ENCODE measurements at places on chromosomes 12 and 14. TPM values are rescaled to one million over a fixed set of nuclear protein-coding genes. Genes with fewer than 3 reads are reported as not detected.

- H3K4me1 ChIP-seq = no peaks in the 10 kb centered on the region
- no peak overlapping the region for H3K4me3 ChIP-seq
- H3K27ac ChIP-seq = no peak overlapping the region
- no peaks in the 10 kb centered on the region for H3K36me3 ChIP-seq
- H3K27me3 ChIP-seq = peaks cover 38% of the 10 kb centered on the region
Observed at GRCh38 chr12:54631988-54632728, 2.5 kb downstream of the LACRT start.

Gene DPY19L2
- total RNA-seq = 0.98 TPM

DNA sequence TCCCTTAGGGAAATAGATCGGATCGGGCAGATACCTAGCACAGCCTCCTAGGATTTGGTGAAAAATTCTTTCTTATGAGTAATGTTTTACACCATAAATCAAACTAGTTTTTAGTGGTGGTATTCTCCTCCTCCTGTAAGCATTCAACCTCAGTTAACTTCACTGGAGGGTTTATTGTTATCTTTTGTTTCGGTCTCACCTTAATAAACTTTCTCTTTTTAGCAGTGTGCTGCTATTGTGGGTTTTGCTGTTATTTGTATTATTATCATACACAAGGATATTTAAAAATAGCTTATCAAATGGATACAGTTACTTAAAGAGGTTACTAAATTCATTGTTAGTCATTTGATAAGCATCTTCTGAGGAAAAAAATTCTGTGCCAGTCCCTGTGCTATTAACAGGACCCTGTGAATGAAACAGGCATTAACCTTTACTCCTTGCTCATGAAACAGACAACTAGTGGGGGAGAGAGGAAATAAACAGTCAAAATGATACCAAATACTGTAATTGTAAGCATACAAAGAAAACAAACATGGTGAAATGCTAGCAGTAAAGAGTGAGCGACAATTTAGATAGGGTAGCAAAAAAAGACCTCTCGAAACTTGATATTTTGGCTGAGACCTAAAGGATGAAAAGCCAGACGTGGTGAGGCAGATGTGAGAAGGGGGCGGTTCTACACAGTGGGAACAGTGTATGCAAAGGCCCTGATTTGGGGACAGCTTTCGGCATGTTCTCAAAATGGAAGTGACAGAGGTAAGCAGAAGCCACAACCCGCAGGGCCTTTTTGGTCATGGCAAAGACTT is 178.7 kb upstream of the SOX5 start:
- H3K36me3 ChIP-seq = no peaks in the 10 kb centered on the region
- H3K27ac ChIP-seq = no peak overlapping the region
- DNase-seq = no peak
- H3K4me3 ChIP-seq = no peak overlapping the region
- H3K4me1 ChIP-seq = no peaks in the 10 kb centered on the region

GRCh38 chr12:122545855-122546254 is 18.8 kb downstream of the KNTC1 start:
- H3K36me3 ChIP-seq = peaks cover 48% of the 10 kb centered on the region
- no peak overlapping the region for H3K27ac ChIP-seq
- H3K4me3 ChIP-seq = no peak overlapping the region
- no peak for DNase-seq

- DNase-seq = no peak
- peaks cover 9% of the 10 kb centered on the region for H3K4me1 ChIP-seq
- H3K27me3 ChIP-seq = no peaks in the 10 kb centered on the region
- no peak overlapping the region for H3K4me3 ChIP-seq
Observed at GRCh38 chr12:75900226-75900625, 131.3 kb downstream of the PHLDA1 start.

Gene OR6C65
- total RNA-seq = not detected
